Fibroblast of upper back skin (primary cell): ENCODE measurements at places on chromosomes 11 and 22.

DNA sequence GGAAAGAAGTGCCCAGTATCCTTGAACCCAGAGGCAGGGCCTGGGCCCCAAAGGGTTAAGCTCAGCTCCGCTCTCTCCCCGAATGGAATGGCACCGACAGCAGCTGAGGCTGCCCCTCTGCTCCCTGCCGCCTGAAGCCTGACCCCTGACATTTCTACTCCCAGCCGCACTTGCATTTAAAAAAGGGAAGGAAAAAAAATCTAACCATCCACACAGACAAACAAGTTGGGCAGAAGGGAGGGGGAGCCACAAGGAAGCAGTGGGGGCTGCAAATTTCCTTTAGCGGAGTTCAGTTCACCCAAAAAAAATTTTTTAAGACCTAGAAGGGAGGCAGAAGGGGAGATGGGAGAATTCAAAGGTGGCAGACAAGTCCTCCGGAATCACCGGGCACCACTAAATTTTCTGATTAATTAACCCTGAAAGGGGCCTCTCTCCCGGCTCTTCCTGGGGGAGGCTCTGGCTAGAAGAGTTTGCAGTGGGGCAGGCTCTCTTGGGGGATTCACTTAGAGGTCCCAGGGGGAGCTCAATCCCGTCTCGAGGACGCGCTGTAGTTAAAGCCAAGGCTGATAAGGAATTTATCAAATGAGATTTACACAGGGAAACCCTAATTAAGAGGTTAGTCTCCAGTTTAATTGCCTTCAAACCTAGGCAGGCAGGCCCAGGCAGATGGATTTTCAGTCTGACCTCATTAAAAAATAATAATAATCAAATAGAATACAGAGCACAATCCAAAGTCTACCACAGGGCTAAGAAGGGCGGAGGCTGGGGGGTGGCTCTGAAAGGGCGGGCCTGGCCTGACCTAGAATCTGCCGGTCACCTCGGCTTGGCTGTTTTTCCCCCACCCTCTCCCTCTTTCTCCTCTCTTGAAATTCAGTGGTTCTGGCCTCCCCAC, 25.6 kb downstream of the MN1 start:
- no peak for DNase-seq

GRCh38 chr11:126102436-126102981, 39.8 kb upstream of the CDON start:
- no peak for DNase-seq

- no peak for DNase-seq
Observed at GRCh38 chr11:50174189-50174588, 141.5 kb downstream of the OR4C45 start.

DNA sequence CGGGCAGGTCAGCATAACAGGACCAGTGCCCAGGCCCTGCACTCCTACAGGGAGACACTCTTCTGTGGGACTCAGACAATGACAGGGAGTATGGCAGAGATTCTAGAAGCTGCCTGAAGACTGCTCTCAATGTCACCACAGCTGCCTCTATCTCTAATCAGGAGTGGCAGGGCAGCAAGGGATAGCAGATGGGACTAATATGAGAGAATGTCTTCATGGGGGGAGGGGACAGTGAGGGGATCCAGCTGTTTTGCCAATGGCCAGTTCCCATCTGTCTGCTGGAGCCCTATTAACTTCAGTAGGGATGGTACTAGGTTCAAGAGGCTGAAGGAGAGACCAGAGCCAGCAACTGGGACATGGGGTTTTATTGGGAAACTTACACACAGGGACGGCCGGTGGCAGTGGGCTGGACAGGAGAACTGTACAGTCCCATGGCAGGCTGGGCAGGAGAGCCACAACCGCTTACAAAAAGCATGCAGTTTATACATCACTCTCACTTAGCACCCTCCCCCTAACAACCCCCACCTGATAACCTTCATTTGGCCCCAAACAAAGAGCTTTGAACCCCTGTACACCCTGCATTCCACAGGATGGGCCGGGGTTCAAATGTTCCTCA, 2.5 kb upstream of the CD82 start:
- no peak for DNase-seq

DNA sequence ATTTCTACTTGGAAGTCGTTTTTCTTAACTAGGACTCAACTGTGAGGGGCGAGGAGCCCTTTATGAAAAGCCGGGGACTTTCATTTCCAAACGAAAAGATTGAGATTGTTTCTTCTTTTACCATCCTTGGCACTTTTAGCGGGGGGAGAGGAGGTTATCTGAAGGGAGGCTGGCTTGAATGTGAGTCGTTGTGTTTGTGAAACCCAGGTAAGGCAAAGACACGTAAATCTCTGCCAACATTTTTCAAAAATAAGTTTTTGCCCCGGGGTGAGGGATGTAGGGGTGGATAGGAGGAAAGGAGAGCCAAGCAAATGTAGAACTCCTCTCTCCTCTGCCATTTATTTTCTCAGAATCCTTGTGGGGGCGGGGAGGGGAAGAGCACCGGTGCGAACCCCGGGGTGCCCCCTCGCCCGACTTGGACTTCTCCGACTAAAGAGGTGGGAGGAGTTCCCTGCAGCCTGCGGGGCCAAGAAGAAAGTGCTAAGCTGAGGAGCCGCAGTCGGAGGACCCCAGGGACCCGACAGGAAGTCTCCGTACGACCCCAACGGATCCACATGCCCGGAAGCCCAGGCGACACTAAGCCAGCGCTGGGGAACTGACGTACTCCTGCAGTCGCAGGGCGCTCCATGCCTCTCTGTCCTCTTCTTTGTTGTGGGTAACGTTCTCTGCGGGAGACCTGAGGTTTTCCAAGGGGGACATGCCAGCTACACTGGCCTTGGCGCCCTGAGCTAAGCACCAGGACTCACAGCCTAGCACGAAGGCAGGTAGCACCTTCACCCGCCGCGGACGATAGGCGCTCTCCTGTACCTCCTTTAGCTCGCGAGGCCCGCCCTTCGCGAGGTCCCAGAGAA, 2.4 kb upstream of the WT1 start:
- no peak for DNase-seq

DNA sequence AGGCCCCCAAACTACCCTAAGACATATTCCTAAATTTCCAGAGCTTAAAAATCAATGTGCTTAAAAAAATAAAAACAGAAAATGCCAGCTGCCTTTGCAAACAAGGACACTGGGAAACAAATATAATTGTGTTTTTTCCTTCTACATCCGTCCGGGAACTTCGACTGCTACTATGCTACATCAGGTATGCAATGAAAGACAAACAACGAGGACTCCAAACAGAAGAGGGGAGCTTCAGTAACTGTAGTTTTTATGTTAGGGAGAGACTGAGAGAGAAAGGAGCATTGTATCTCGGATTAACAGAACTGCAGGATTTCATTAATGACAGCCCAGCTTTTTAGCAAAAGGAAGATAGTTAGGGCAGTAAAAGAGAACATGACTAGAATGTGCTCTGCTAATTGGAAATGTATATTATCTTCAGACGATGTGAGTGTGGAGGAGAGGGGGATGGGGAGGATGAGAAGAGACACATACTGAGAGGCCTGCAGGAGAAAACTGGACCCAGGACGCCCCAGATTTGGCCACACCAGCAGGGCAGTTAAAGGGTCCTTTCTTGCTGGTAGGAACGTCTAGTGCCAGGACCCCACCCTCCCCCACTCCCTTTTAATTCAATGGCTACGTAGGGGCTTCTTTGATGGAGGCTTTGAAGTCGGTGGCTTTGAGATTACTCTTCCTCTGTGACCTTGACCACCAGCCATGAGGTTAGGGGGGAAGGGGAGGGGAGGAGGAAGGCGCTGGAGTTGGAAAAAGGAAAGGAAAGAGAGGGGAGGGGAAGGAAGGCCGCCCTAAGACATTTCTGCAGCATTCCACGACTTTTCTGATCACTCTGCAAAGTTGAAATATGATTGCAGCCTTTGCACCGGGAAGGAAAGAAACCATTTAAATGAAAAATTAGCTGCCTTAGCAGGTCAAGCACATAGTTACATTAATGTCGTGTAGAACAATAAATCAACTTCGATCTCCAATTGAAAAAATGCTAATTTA, 187.1 kb downstream of the BLID start:
- peak; percentile 13 for DNase-seq
